ENCODE measurements at places on chromosomes 12 and 14.

DNA sequence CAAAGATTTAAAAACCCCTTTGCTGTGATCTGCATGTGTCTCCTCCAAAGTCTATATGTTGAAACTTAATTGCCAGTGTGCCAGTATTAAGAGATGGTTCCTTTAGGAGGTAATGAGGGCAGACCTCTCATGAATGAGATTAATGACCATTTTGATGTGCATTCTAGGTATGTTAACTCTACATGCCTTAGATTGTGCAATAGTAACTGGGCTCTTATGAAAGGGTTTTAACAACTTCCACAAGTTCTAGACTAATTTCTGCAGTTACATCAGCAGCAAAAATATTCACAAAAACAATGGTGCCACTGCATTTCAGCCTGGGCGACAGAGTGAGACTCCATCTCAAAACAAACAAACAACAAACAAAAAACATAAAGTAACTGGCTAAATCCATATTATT lies 3.8 kb upstream of the TAS2R10 start:
- DNase-seq, result no peak

GRCh38 chr12:66596199-66596598 lies 82.7 kb downstream of the GRIP1 start:
- DNase-seq, result no peak

- no peak for DNase-seq
Measured at GRCh38 chr12:1688086-1688710, 2.7 kb upstream of the ADIPOR2 start.

GRCh38 chr12:6780573-6780972 lies 8.3 kb downstream of the LAG3 start:
- DNase-seq, result no peak

All from NCI-H187 treated with DMSO at 0.1 percent for 48 hours (cell line).